ENCODE measurements at places on chromosomes 7 and 10.
A peak's percentile ranks its signal among the peaks of the same experiment; 100 is the strongest.

DNA sequence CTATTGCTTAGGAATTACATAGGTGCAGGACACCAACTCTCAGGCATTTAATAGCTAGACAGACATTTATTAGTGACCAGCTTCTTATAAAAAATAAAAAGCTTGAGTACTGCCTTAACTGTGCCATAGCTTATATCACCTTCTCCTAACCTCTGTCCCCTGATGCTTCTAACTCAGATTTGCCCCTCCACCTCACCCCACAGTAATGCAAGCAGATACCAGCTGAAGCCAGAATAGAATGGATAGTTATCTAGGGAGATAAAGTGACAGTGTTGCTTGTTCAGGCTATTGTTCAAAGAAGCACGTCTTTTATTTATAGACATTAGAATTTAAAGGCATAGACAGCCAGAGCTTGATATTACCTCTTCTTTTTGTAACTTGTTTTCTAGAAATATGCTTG, 99.6 kb upstream of the GLCCI1 start:
- no peak for DNase-seq

- no peak for DNase-seq
These were observed 656.1 kb downstream of the INHBA start for GRCh38 chr7:41046776-41047175.

DNA sequence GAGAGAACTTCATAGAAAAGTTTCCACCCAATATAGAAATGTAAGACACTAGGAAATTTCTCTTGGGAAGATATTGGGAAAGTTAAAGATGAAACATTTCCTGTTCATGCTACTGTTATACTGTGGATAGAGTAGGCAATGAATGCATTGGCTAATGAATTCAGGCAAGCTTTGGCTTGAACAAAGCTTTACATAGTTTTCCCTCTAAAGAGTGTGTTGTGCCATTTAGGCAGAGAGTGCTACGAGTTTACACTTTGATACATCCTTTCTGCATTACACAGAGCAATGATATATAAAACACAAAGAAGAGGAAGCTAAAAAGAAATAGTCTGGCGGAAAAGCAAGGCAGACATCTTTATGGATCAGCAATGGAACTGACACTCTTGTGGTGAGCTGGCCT, 125.9 kb upstream of the SHH start:
- DNase-seq, result no peak

DNA sequence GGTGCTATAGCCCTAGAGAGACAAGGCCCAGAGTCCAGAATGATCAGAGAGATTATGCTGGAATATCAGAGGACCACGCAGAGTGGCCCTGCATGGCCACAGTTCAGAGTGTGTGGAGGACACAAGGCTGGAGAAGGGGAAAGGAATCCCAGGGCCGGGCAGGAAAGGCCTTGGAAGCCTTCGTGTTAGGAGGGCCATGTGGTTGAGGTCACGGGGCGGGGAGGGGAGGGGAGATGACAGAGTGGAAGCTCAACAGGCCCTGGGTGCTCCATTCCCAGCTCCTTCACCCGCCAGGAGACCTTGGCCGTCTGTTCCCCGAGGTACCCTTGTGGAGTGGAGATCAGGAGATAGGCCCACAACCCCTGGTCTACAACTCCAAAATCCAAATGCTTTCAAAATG, 13.2 kb upstream of the EN2 start:
- no peak for DNase-seq

DNA sequence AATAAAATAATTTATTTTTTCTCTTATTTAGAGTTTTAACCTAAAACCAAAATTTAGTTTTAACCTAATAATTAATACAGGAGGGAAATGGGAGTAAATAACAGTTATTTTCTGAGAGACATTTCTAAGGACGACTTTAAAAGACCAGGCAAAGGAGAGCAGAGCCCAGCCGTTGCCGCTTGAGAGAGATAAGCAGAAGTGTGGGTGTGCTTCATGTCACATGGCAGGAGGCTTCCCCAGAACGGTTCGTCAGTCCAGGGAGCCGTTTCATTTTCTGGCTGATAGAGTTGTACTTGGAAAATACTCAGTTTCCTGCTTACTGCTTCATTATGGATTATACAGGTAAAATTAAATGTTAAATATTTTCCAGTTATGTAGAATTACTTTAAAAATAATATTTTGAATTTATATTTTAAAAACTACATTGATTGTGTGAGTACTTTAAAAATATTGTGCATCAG, 61.4 kb downstream of the ST7 start:
- no peak for DNase-seq

DNA sequence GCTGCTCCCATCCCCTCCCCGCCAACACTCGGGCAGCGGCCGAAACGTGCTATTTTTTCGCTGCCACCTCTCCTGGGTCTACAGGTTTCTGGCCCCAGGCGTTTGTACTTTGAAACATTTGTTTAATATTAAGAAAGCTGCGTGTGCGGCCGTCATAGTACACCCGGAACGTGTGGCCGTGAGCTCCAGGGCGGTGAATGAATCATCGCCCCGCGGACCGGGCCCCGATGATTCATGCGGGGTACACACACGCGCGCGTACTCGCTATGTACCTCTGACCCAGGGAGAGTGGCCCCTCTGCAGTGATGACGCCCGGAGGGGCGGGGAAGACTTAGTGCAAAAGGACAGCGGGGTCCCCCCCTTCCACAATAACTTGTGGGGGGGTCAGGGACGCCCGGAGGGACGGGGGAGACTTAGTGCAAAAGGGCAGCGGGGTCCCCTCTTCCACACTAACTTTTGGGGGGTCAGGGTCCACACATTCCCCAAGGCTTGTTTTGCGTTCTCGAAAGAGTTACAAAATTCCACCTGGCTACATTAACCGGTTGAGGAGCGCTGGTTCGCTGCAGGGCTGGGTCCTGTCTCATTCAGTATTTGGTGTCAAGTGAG, 56.5 kb upstream of the PCGF5 start:
- DNase-seq, result peak; percentile 63

DNA sequence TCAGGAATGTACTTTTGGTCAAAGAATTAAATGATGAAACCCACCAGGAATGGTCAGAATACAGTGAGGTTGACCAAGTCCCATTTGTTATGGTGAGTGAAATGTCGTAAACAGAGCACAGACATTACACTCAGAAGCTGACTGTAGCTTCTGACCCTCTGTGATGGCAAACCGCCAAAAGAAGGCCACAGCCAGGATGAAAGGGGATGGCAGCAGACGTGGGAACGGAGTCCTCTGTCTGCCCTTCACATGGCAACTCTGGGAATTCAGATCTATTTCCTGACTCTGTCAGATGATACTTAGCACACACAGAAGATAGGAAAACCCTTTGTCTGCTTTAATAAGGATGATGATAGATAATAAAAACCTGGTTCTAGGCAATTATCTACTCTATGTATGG, 757.1 kb downstream of the SORCS3 start:
- no peak for DNase-seq

- DNase-seq, result no peak
These were observed 131.2 kb upstream of the UNC5B start for GRCh38 chr10:71081229-71081560.

- no peak for DNase-seq
These were observed 67.2 kb downstream of the RBM20 start for GRCh38 chr10:110711382-110711781.

- no peak for DNase-seq
These were observed 144.2 kb downstream of the CTTNBP2 start for GRCh38 chr7:117728890-117729624.

- no peak for DNase-seq
These were observed 15.0 kb upstream of the CYP3A4 start for GRCh38 chr7:99798972-99799371.

DNA sequence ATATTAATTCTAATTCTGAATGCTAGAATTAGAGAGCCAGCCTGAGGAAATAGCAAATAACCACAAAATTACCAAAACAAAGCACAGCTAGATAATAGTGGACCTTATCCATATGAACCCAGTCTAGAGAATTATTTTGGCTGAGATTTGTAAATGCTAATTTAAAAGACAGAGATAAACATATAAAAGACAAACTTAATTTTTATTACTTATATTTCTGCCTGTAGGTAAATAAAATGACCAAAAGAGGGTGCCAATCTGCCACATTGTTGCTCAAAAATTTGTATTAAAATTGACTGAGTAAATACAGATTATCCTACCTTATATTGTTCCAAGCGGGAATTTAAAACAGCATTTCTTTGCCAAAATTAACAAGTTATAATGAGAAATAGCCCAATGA, 20.2 kb downstream of the RTKN2 start:
- DNase-seq, result no peak

GRCh38 chr7:124318721-124319450, 286.0 kb upstream of the TMEM229A start:
- no peak for DNase-seq

- DNase-seq, result no peak
These were observed 457.6 kb downstream of the SEMA3D start for GRCh38 chr7:84729284-84729683.

DNA sequence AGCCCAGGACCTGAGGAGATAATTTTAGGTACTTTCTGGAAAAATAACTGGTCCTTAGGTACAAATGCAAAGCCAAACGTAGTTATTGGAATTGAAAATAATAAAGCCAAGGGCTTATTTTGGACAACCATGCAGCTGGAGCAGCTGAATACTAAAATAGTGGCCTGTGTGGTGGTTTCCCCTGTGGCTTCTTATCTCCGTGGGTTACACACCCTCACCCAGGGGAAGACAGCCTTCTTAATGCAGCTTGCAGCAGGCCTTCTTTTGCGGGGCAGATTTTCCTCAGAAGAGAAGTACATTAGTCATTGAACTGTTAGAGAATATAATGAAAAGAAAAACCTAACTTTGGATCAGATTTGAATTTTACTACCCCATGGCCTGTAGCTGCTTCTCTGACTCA, 133.5 kb downstream of the ST7 start:
- DNase-seq, result no peak

DNA sequence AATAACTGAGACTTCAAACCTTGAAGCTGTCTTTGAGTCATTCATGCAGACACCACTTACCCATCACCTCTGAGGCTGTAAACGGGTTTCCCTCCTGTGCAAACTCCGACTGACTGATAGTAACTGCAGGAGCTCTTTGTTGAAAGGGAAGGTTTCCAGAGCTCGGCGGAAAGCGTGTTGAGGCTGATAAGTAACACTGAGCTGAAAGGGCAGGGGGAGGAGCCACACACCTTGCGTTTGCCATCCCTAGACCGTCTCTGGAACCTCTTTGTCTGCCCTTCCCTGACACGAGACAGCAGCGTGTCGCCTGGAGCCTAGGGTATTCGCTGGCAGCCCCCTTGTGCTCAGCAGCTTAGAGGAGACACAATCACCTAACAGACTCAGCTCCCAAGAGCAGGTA, 134.0 kb downstream of the PAXIP1 start:
- DNase-seq, result no peak

DNA sequence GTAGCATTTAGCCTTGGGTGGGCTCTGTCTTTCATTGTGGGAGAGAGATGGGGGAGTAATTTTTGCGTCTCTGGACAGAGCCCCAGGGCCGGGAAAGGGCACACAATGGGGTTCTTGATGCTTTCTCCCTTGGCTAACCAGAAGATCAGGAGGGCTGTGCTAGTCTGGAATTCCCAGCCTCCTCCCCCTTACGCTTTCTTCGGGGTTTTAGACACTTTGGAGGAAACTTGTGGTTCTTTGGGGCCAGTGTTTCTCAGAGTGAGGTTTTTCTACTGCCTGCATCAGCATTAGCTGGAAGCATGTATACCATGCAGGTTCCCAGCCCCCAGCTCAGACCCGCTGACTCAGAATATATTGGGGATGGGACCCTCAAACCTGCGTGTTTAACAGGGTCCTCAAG, 7.0 kb downstream of the NEURL1 start:
- no peak for DNase-seq

DNA sequence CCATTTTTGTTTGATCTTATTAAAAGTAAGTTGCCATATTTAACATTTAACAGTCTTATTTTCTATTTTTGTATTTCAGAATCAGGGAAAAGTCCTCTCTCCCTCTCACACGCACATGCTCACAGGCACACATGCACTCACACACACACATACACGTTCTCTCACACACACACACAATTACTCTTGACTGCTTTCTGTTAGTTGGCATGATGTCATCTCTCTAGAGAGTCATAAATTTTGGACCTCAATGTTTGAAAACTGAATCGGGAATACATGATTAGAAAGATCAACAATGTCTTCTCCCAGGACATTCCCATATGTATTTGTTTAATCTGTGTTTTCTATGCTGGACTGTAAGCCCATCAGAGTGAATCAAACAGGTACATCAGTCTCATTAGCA, 165.7 kb upstream of the AHR start:
- no peak for DNase-seq

DNA sequence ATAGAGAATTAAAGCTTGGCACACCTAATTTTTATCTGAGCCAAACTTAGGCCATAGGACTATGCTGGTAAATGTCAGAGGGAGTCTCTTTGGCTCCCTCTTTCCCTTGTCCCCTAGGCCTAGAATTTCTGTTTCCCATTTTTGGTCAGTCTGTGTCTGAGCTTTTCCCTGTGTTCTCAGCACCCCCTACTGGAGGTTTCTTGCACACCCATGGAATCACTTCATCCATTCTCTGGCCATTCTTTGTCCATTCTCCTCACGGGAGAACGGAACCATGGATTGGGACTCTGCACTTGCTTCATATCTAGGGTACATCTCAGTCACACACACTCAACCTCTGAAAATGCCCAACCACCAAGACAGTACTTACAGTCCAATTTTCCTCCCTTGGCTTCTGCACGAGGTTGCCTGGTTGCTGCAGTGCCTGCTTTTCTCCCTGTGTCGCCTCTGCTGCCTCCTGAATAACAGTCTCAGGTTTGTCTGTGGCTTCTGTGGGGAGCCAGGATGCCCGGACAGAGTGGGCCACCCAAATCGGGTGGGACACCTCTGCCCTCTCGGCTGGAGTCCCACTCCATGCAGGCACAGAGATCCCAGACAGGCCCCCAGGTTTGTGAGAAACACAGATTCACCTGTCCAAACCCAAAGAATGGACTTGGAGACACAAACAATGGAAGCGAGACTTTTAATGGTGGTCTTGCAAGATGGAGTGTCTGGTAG, 35.1 kb upstream of the DNAH11 start:
- DNase-seq, result peak; percentile 29

GRCh38 chr10:88835910-88836221, 15.8 kb downstream of the ANKRD22 start:
- no peak for DNase-seq

DNA sequence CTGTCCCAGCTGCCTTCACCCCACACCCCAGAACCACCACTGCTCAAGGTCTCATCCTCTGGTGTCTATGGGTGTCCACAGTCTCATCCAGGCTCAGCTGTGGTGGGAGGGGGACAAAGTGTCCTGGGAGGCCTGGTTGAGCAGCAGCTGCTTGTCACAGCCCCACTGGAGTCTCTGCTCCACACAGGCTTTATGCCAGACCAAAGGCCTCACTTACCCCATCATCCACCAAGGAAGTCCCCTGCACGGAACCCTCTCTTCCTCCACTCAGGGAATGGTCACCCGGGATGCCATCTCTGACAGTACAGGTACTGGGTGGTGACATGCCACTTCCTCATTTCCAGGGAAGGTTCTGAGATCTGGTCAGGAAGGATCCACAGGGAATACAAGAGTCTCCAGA, 925.4 kb upstream of the ZNF722 start:
- no peak for DNase-seq

DNA sequence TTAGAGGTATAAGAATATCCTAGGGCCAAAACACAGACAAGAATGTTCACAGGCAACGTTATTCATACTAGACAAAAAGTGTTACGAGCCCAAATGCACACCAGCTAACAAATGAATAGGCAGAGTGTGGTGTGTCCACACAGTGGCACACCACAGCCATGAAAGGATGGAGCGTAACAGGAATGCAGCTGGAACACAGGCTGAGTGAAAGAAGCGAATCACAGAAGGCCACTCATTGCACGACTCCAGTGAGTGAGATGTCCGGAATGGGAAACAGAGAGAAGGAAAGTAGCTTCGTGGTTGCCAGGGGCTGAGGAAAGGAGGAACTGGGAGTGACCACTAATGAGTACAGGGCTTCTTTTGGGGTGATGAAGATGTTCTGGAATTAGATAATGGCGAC, 198.8 kb downstream of the TNS3 start:
- no peak for DNase-seq
